ENCODE measurements at places on chromosomes 5 and 9. TPM values are rescaled to one million over a fixed set of nuclear protein-coding genes. Genes with fewer than 3 reads are reported as not detected.

- H3K27me3 ChIP-seq, result no peaks in the 10 kb centered on the region
- no peaks in the 10 kb centered on the region for H3K36me3 ChIP-seq
- H3K4me1 ChIP-seq, result peaks cover 2% of the 10 kb centered on the region
- no peak overlapping the region for H3K4me3 ChIP-seq
Measured at GRCh38 chr9:95874303-95874988, 1.0 kb upstream of the ERCC6L2 start.

DNA sequence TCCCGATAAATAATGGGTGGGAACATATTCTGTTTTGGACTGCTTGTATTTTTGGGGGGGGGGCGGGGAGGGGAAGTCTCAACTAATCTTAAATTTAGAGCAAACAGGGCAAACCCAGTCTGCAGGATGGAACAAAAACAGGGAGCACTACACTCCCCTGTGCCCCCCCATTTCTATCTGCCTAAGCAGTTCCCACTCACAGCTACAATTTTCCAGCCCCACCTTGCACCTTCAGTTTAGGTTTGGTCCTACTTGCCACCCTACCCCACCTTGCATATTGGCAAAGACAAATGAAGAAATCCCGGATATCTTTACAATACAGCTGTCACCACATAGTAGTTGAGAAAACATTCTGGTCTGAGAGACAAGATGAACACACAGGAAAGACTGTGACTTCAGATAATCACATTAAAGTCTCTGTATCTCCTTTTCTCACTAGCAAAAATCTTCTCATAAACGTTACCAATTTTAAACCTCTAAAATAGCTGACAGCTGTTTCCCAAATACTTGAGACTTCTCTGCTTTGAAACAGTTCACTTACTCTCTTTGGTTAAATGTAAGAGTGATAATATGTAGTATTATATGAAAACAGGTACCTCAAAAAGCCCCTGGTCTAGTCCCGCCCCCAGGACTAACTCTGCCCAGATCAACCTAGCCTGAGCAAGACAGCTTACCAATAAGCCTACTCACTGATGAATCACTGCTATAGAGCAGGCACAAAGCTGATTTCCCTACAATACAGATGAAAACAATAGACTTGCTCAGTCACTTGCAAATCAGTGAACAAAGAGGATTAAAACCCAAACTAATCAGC is 5.2 kb upstream of the RAPGEF6 start:
- DNase-seq, result peak; percentile 62
- H3K4me1 ChIP-seq, result peaks cover 3% of the 10 kb centered on the region
- H3K27me3 ChIP-seq, result no peaks in the 10 kb centered on the region

DNA sequence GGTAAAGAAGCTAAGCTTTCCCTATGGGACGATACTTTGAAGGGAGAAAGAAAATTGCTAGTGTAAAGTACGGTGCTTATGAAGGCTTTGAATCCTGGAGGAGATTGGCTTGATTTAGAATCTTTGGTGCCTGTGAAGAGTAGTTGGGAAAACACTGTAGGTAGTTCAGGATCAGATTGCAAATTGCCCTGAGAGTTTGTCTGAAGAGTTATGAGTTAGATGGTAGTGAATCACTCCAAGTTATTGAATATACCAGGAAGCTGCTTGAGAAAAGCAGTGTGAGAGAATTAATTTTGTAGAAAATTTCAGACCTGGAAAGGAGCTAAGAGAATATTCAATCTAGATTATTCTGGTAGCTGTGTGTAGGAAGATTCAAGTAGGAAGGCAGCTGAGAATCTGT is 11.5 kb downstream of the MAN2A1 start:
- no peaks in the 10 kb centered on the region for H3K36me3 ChIP-seq
- H3K4me1 ChIP-seq, result peaks cover 3% of the 10 kb centered on the region
- no peak overlapping the region for H3K4me3 ChIP-seq
- no peaks in the 10 kb centered on the region for H3K27me3 ChIP-seq

DNA sequence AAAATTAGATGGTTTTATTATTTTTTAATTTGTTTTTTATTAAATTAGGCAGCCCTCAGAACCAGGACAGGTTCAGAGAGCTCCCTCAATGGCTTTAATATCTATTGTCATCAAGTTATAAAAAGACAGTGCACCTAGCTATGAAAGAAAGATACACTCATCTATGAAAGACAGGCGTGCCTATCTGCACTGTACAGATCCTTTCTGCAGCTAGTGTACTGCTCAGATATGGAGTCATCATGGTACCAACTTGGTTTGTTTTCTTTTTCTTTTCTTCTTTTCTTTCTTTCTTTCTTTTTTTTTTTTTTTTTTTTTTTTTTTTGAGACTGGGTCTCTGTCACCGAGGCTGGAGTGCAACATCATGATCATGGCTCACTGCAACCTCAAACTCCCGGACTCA is 54.8 kb upstream of the GPBP1 start:
- H3K4me1 ChIP-seq, result no peaks in the 10 kb centered on the region
- H3K4me3 ChIP-seq, result no peak overlapping the region
- no peaks in the 10 kb centered on the region for H3K36me3 ChIP-seq
- H3K27me3 ChIP-seq, result peaks cover 2% of the 10 kb centered on the region
- DNase-seq, result no peak

Gene SPINK7
- polyA plus RNA-seq, result not detected

Gene AQP3
- polyA plus RNA-seq, result 12.2 TPM

GRCh38 chr9:15372455-15372854 is 50.2 kb upstream of the SNAPC3 start:
- no peak for DNase-seq
- no peak overlapping the region for H3K4me3 ChIP-seq
- peaks cover 13% of the 10 kb centered on the region for H3K4me1 ChIP-seq
- no peaks in the 10 kb centered on the region for H3K27me3 ChIP-seq
- peak overlapping the region; percentile 99 for H3K27ac ChIP-seq

Gene FOXD4
- polyA plus RNA-seq, result 0.03 TPM

Gene PTGDS
- polyA plus RNA-seq, result 1.2 TPM

Gene BNC2
- 15.5 TPM for polyA plus RNA-seq

- H3K27me3 ChIP-seq, result peaks cover 30% of the 10 kb centered on the region
- no peaks in the 10 kb centered on the region for H3K36me3 ChIP-seq
- DNase-seq, result no peak
- no peak overlapping the region for H3K4me3 ChIP-seq
- no peaks in the 10 kb centered on the region for H3K4me1 ChIP-seq
Measured at GRCh38 chr9:130484362-130485072, 39.8 kb downstream of the ASS1 start.

- H3K36me3 ChIP-seq, result no peaks in the 10 kb centered on the region
- no peak overlapping the region for H3K27ac ChIP-seq
- no peak overlapping the region for H3K4me3 ChIP-seq
- H3K4me1 ChIP-seq, result peaks cover 10% of the 10 kb centered on the region
- no peak for DNase-seq
Measured at GRCh38 chr9:131254626-131255025, 21.7 kb downstream of the FAM78A start.

DNA sequence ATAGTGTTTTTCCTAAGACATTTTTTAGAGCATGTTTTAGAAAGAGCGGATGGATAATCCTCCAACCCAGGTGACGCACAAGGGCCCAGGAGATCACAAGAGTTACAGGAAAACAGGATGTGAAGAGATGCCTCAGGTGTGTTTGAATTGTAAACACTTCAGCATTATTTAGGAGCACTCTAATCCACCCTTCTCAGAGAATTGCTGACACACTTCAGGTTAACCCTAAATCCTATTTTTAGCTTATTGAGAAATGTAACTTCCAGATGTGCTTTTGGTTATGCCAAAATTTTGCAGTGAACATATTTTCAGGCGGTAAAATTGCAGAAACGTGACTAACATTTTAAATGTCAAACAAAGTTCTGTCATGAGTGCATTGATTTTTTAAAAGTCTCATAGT is 755.4 kb upstream of the CTNND2 start:
- no peaks in the 10 kb centered on the region for H3K36me3 ChIP-seq
- H3K27ac ChIP-seq, result no peak overlapping the region
- no peak overlapping the region for H3K4me3 ChIP-seq
- DNase-seq, result no peak
- H3K27me3 ChIP-seq, result no peaks in the 10 kb centered on the region
- H3K4me1 ChIP-seq, result no peaks in the 10 kb centered on the region

- H3K4me3 ChIP-seq, result no peak overlapping the region
- H3K36me3 ChIP-seq, result no peaks in the 10 kb centered on the region
- peaks cover 29% of the 10 kb centered on the region for H3K27me3 ChIP-seq
- no peak overlapping the region for H3K27ac ChIP-seq
- no peak for DNase-seq
Measured at GRCh38 chr5:150073086-150073625, 13.2 kb downstream of the CSF1R start.

GRCh38 chr5:153572411-153573145 is 82.1 kb downstream of the GRIA1 start:
- DNase-seq, result no peak
- no peak overlapping the region for H3K4me3 ChIP-seq
- no peak overlapping the region for H3K27ac ChIP-seq
- H3K27me3 ChIP-seq, result no peaks in the 10 kb centered on the region

- no peak overlapping the region for H3K27ac ChIP-seq
- H3K36me3 ChIP-seq, result no peaks in the 10 kb centered on the region
- DNase-seq, result no peak
- peaks cover 2% of the 10 kb centered on the region for H3K27me3 ChIP-seq
- H3K4me3 ChIP-seq, result no peak overlapping the region
Measured at GRCh38 chr5:158429564-158429963, 570.6 kb upstream of the CLINT1 start.

DNA sequence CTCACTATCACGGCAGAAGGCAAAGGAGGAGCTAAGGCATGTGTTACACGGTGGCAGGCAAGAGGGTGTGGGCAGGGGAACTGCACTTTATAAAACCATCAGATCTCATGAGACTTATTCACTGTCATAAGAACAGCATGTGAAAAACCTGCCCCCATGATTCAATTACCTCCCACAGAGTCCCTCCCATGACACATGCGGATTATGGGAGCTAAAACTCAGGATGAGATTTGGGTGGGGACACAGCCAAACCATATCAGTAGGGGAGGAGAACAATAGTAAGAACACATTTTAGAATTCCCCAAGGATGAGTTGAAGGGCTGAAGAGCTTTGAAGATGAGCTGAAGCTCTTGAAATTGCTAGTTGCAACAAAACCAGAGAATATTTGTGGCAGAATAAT is 287.9 kb downstream of the SMARCA2 start:
- H3K27me3 ChIP-seq, result no peaks in the 10 kb centered on the region
- H3K27ac ChIP-seq, result no peak overlapping the region
- no peaks in the 10 kb centered on the region for H3K4me1 ChIP-seq
- H3K4me3 ChIP-seq, result no peak overlapping the region

DNA sequence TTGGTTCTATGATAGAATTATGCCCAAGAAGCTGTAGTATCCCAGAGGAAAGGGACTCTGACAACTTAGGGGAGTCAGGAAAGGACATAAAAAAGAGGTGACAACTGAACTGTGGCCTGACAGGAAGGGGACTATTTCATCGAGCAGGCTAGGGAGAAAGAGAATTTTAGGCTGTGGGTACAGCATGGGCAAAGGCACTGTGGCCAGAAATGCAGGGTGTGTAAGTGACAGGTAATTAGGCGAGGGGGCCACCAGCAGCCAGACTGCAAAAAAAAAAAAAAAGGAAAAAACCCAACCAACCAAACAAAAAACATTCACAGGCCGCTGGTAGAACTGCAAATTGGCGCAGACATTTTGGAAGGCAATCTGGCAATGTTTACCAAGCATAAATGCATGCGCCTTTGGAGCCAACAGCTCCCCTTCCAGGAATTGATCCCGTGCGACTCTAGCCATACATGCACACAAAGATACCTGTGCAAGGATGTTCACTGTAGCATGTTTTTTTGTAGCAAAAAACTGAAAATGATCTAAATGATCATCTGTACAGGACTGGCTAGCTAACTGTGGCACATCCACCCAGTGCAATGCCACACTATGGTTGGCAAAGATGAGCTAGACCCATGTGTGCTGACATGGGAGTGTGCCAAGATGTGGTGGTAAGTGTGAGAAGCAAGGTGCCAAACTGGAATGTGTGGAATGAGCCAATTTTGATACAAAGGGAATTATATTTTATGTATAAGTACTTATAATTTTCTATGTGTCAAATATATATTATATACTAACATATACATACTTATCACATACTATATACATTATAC is 1.1 kb downstream of the EIF4E1B start:
- H3K4me3 ChIP-seq, result no peak overlapping the region
- no peak for DNase-seq
- peaks cover 2% of the 10 kb centered on the region for H3K4me1 ChIP-seq
- no peaks in the 10 kb centered on the region for H3K36me3 ChIP-seq
- peaks cover 72% of the 10 kb centered on the region for H3K27me3 ChIP-seq

- peak overlapping the region; percentile 35 for H3K27ac ChIP-seq
- H3K4me1 ChIP-seq, result peaks cover 17% of the 10 kb centered on the region
- no peaks in the 10 kb centered on the region for H3K27me3 ChIP-seq
Measured at GRCh38 chr5:14138608-14139540, 4.3 kb upstream of the TRIO start.

Gene CEP78
- 7.9 TPM for polyA plus RNA-seq

Gene TPPP
- 0.06 TPM for polyA plus RNA-seq

- H3K36me3 ChIP-seq, result no peaks in the 10 kb centered on the region
- no peaks in the 10 kb centered on the region for H3K27me3 ChIP-seq
- DNase-seq, result peak; percentile 61
- H3K27ac ChIP-seq, result peak overlapping the region; percentile 75
- H3K4me3 ChIP-seq, result no peak overlapping the region
Measured at GRCh38 chr5:131609774-131610173, 25.3 kb downstream of the RAPGEF6 start.

- H3K4me3 ChIP-seq, result no peak overlapping the region
- no peaks in the 10 kb centered on the region for H3K4me1 ChIP-seq
- no peak overlapping the region for H3K27ac ChIP-seq
- no peaks in the 10 kb centered on the region for H3K27me3 ChIP-seq
Measured at GRCh38 chr5:50320131-50320749, 120.8 kb downstream of the EMB start.

DNA sequence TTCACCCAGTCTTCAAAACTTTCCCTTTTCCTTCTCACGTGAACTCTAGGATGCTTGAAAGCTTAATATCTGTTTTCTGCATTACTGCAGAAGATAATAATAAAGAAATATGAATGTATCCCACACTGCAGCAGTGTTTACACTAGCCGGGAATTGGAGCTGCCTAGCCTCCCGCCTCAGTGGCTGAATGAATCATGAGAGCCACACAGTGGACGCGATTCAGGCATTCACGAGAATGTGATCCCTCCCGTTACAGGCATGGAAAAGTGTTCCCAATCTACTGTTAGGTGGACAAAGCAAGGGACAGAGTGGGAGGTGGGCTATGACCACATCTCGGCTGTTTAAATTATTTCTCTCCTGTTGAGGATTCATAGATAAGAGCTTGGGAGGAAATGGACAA is 69.4 kb upstream of the CTSL start:
- no peak overlapping the region for H3K27ac ChIP-seq
- H3K27me3 ChIP-seq, result peaks cover 6% of the 10 kb centered on the region
- no peaks in the 10 kb centered on the region for H3K4me1 ChIP-seq
- no peak overlapping the region for H3K4me3 ChIP-seq
- no peaks in the 10 kb centered on the region for H3K36me3 ChIP-seq
- DNase-seq, result peak; percentile 56

Gene BRINP1
- not detected for polyA plus RNA-seq

DNA sequence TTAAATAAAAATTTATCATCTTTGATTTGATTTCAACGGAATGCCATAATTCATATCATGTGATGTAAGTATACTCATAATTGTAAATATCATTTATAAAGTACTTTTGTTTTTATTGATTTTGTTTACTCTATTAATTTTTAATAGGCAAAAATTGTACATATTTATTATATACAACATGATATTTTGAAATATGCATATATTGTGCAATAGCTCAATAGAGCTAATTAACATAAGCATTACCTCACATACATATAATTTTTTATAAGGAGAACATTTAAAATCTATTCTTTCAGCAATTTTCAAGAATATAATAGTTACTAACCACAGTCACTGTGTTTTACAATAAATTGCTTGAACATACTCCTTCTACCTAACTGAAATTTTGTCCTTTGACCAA is 25.0 kb upstream of the CCNH start:
- no peak for DNase-seq
- H3K27me3 ChIP-seq, result no peaks in the 10 kb centered on the region
- no peaks in the 10 kb centered on the region for H3K36me3 ChIP-seq
- no peaks in the 10 kb centered on the region for H3K4me1 ChIP-seq
